ENCODE measurements at places on chromosomes 11 and 22.

GRCh38 chr11:65355776-65356393 lies 1.3 kb downstream of the TIGD3 start:
- no peak for DNase-seq

GRCh38 chr11:61956191-61957020 lies 6.3 kb downstream of the BEST1 start:
- DNase-seq, result no peak

- DNase-seq, result no peak
These were observed 27.5 kb upstream of the OR9I1 start for GRCh38 chr11:58152781-58153180.

DNA sequence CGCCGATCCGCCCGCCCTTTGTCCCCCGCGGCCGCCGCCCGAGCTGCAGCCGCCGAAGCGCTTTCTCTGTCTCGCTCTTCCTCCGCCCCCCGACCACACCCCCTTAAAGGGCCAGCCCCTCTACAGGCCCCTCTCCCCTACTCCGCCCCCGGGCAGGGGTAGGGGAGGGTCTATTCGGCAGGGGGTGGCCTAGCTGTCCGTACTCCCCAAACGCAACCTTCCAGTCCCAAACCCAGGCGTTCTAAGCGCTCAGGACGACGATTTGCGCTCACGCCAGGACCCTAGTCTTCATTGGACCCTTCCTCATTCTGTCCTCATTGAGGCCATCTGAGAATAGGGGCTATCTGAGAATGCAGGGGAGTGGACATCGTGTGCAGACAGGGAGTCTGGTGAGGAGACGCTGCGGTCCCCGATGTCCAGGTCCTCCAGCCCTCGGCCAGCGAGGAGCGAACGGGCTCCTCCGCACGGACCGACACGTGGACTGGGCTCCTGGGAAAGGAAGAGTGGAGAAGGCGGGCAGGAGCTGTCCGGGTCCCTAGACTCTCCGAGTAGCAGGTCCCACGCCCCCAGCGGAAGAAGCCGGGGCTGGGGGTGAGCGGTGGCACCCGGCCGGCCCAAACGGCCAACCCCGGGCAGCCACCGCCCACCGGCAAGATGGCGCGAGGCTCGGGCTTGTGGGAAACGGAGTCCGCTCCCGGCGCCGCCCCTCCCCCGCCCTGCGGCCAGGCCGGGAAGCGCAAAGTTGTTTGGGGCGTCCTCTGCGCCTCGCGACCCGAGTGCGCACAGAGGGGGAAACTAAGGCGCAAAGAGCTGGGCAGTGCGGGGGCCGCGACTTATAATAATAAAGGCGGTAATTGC lies at the start of gene PPP1R14B:
Gene PPP1R14B (minus strand): TSS at position 73 of the 858 bp plus-strand sequence. CDS start 270 bp downstream, outside the sequence.
- peak; percentile 89 for DNase-seq

GRCh38 chr22:23938328-23939016 lies 22.5 kb downstream of the GSTT2B start:
- DNase-seq, result no peak

DNA sequence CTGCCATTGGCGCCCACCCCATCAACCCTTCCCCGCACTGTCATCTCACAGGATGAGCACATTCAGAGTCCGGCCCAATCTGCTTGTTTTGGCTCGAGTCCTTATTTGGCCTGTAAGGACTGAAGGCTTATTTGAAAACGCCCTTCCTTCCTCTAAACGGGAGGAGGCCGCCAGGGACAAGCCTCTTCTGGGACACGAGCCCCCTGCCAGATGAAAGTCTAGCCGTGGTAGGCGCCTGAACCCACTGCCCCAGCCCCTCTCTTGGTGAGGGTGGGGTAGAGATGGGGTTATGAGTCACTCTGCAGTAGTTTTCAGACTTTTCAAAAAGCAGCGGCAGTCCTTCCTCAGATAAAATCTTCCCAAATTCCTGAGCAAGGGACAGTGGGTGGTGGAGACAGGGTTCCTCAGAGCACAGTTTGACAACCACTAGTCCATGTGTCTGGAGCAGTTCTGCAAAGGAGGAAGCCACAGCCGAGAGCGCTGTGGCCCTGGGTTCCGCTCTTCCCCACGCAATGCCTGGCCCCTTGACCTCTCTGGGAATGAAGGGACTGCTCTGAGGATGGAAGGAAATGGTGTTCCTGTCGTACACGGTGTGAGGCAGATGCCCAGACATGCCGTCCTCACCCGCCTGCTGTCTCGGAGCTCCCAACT lies 57.0 kb downstream of the MYH9 start:
- DNase-seq, result no peak

DNA sequence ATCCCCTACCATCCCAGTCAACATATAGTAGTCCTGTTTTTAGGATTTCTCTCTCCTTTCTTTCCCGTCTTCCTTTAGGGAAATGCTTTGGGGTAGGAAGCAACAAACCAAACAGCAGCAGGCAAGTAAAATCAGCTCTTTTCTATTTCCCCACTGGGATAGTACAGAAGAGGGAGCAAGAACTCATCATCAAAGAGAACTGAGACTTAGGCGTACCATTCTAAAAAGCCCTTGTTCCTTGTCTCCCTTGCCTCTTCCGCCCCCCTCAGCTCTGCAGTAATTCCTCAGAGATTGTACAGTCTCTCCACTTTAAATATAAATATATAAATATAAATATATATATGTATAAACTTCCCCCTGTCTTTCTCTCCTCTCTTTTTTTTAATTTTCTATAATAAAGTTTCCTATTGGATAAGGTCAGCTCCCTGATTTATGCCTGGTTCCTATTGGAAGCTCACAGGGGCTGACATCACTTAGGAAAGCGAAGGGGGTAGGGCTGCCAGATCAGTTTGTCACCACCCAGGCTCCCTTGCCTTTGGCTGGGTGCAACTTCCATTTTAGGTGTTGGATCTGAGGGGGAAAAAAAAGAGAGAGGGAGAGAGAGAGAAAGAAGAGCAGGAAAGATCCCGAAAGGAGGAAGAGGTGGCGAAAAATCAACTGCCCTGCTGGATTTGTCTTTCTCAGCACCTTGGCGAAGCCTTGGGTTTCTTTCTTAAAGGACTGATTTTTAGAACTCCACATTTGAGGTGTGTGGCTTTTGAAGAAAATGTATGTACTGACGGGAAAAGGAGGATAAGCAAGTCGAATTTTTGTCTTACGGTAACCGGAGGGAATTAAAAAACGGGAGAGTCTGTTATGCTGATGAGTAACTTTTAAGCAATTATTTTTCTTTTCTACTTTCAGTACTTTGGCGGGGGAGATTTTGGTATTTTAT lies at the start of gene CTNND1:
Gene CTNND1 (plus strand): TSS at position 502 of the 934 bp plus-strand sequence. CDS start 29,677 bp downstream, outside the sequence.
- DNase-seq, result no peak

DNA sequence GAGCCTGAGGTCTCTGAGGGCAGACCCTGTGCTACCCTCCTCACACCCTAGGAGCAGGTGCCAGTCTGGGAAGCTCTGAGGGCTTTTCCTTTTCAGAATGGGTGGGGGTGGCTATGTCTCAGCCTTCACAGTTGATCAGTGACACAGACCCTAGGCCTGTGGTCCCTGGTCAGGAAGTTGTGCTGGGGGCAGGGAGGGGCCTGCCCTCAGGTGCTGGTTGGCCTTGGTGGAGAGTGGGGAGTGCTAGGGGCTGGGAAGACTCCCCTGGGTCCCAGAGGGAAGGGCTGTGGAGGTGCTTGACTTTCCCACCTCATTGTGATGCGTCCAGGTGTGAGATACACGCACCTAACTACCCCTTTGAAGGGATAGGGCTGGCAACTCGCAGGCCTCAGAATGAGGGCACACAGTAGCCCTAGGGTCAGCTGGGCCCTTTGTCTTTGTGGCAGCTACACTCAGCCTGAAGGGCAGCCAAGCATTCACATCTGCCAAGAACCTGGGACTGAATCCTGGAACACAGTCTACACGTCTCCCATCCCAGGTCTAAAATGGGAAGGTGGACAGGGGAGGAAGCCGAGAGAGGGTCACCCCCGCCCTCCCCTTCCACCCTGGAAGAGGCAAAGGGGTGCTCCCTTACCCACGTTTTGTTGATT lies 31.2 kb upstream of the ATXN10 start:
- DNase-seq, result no peak

DNA sequence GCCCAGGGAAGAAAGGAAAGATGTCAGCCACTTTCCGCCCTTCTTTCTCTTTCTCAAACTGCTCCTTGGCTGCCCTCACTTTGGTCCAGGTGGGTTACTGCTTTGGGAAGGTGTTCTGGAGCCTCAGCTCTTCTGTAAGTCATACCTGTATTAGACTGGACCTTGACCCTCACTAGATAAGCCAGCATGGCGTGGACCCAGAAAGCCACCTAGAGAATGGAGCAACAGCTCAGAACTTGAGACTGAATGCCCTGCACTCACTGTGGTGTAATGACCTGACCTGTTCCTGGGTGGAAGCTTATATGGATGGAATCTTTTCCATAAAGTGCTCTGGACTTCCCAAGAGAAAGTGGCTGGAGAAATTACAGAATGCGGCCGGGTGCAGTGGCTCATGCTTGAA lies 15.6 kb downstream of the ACP2 start:
- DNase-seq, result no peak

DNA sequence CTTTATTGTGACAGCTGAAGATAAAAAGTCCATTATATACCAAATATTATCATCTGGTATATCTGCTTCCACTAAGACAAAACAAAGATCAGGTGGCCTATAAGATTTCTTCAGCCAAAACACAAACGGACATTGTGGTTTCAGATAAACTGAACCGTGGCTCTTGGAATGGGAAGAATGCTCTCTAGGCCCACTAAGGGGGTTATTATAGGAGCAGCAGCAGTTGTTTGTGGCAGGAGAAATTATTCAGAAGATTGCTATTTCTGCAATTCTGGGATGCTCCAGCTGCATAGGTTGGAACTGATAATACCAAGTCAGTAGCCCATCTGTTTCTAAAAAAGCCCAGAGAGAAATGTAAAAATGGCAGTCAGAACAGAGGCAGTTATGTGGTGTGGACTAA lies 145.3 kb downstream of the NCAM1 start:
- no peak for DNase-seq

GRCh38 chr11:71976551-71976950 lies 22.2 kb upstream of the IL18BP start:
- no peak for DNase-seq

DNA sequence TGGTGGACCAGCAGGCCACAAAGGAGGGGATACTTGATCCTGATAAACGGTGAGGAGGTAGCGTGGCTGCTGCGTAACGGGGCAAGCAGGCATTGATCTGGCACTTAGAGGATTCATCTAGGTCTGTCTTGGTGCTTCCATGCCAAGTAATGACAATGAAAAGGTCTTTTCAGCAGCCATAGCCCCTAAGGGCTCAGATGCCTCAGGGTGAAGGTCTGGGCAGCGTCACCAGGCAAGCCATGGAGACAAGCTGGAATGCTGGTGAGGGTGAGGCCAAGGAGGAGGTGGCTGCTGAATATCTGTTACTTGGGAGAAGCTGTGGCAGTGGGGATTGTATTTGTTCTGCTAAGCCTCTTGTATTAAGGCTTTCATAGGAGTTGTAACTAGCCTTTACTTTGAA lies 4.8 kb upstream of the CHKB start:
- DNase-seq, result no peak

DNA sequence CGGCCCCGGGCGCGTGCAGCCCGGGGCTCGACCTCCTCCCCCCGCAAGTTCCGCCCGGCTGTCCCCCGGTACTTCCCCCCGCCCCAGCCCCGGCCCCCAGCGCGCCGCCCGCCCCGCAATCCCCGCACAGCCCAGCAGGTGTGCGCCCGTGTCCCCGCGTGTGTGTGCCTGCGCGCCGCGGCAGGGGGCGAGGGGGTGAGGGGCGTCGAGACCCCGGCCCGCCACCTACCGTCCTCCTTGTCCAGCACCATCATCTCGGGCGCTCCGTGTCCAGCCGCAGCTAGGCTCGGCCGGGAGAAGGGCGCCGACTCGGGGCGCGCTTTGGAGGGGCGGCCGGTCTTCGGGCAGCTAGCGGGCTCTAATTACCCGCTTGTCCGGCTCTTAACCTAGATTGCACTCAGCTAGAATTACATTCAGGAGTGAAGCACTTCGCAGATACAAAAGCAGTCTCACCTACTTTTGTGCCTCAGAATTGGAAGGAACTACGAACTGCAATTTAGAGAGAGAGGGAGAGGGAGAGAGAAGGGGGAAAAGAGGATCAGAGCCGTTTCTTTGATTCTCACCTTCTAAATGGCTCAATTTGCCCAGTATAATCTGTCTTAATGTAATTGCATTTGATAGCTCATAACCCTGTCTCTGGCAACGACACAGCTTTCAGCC lies 439 bp downstream of the LMO1 start:
- DNase-seq, result no peak

GRCh38 chr11:10666556-10667520 lies 26.7 kb downstream of the IRAG1 start:
- no peak for DNase-seq

- DNase-seq, result no peak
These were observed 26.3 kb downstream of the PDE2A start for GRCh38 chr11:72647882-72648281.

DNA sequence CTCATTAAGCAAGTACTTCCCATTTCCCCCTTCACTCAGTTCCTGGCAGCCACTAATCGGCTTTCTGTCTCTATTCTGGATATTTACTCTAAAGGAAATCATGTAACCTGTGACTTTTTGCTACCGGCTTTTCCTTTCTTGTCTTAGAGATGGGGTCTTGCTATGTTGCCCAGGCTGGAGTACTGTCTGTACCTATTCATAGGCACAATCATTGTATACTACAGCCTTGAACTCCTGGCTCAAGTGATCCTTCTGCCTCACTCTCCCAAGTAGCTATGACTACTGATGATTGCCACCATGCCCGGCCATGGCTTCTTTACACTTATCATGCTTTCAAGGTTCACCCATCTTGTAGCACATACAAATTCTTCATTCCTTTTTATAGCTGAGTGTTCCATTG lies 12.4 kb downstream of the SLC25A17 start:
- DNase-seq, result no peak

- DNase-seq, result no peak
These were observed 125.6 kb downstream of the BCR start for GRCh38 chr22:23305922-23306374.

DNA sequence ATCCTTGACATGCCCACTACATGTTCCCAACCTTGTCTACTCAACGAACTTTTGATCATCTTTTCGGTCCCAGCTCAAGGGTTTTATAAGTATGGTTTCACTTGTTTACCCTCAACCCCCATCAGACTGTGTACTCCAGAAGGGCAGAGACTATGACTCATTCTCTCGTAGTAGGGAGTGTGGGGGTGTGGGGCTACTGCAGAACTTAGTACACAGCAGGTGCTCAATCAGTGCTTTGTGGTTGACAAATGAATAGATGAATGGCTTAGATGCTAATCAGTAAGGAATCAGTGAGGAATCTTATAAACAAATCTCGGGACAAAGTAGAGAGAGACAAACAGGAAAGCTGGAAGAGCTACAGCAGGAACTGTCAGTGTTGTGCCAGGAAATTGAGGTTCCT lies 151.7 kb upstream of the PLET1 start:
- no peak for DNase-seq

All from stimulated activated CD4-positive, alpha-beta T cell treated with anti-CD3 and anti-CD28 coated beads, Interleukin-2, amount 100 ng/mL, for 24 hours (primary cell).